Stomach (tissue), 19 donors: ENCODE measurements at places on chromosomes 2 and 18.
A peak's percentile ranks its signal among the peaks of the same experiment; 100 is the strongest.

GRCh38 chr2:164700390-164700789 is 79.1 kb upstream of the GRB14 start:
- DNase-seq, result no peak

- no peak for DNase-seq
Measured at GRCh38 chr2:9406529-9407362, 16.6 kb downstream of the ITGB1BP1 start.

- peak; percentile 25 for DNase-seq
Measured at GRCh38 chr2:240926516-240927389, 20.6 kb downstream of the CROCC2 start.

- DNase-seq, result no peak
Measured at GRCh38 chr2:3827673-3828575, 124.5 kb downstream of the DCDC2C start.

- no peak for DNase-seq
Measured at GRCh38 chr2:29806461-29806860, 114.9 kb downstream of the ALK start.
